ENCODE measurements at places on chromosomes 4 and X.
A peak's percentile ranks its signal among the peaks of the same experiment; 100 is the strongest.

DNA sequence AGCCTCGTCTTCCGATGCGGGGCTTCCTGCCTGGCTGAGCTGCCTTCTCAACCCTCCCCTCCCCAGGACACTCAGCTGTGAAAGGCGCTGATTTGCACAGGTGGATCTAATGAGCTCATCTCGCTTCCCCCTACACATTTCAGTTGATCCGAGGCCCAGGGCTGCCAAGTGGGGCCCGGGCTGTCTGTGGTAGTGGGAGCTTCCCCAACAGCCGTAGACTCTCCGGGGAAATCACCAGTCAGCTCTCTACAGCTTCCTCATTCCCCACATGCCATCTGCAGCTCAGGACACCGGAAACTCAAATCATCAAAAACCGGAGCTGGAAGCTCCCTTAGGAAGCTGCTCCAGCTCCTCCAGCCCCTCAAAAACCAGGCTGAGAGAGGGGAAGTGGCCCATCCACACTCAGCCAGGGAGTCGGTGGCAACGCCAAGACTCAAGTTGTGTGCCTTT, 56.2 kb downstream of the SMIM20 start:
- no peak for DNase-seq

DNA sequence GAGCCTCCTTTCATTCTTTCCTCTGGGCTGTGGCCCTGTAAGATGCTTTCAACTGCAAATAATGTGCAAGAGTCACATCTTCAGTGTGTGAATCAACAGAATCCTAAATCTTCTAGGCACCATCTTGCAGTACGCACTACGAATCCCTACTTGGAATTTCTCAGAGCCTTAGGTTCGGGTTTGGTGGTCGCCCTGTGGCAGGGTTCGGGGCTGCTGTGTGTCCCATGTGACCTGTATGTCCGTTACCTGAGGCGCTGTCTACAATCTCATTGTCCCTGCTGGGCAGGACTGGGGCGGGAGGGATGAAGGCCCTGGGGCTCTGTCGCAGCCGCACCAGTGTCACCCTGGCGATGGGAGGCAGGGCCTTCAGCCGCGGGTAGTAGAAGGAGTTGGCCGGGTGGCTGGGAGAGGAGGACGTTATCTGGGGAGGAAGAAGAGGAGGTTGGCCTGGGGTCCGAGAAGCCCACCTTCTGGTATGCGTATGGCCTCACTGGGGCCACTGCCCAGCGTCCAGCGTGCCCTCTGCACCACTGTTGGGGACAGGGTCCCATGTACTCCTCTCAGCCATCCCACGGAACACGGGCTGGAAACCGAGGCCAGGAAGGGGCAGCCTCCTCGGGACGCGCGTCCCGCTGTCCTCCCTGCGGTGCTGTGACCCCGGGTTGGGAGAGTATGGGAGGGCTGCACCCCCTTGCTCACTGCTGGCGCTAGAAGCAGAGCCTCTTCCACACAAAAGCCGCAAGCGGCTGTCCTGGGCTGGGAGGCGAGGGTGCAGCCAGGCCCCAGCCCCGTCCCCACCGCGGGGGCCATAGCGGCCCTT, 2.0 kb downstream of the SPON2 start:
- DNase-seq = no peak

DNA sequence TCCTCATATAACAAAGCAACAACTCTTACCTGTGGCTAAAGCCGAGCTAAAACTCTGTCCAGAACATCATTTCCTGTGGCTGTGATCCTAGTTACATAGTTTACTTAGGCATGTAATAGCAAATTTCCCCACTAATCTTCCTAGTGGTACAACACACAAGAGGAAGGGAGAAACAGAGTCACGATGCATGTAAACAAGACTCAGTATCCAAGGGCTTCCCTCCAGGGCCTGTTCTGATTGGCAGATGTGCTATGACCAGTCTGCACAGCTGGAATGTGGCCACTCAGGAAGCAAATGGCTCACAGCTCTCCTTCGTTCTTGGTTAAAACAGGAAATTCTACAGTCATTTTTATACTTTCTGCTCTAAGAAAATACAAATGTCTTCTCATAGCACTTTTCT, 49.2 kb upstream of the PRSS48 start:
- no peak for DNase-seq

DNA sequence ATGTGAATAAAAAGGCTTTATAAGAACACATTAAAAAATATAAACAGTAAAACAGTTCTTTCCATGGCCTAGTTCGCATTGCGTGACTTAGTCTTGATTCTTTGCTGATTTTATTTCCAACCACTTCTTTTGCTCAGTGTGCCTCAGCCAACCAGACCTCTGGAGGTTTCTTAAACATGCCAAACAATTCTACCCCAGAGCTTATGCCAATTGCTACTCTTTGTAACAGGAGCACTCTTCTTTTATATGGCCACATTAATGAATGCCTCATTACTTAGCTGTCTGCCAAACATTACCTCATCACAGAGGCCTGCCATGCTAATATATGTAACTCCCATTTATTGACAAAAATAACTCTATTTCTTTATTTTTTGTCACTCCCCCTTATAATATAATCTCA, 202.3 kb downstream of the NDST4 start:
- no peak for DNase-seq

- DNase-seq = no peak
Measured at GRCh38 chr4:159042097-159042605, 60.7 kb upstream of the RAPGEF2 start.

DNA sequence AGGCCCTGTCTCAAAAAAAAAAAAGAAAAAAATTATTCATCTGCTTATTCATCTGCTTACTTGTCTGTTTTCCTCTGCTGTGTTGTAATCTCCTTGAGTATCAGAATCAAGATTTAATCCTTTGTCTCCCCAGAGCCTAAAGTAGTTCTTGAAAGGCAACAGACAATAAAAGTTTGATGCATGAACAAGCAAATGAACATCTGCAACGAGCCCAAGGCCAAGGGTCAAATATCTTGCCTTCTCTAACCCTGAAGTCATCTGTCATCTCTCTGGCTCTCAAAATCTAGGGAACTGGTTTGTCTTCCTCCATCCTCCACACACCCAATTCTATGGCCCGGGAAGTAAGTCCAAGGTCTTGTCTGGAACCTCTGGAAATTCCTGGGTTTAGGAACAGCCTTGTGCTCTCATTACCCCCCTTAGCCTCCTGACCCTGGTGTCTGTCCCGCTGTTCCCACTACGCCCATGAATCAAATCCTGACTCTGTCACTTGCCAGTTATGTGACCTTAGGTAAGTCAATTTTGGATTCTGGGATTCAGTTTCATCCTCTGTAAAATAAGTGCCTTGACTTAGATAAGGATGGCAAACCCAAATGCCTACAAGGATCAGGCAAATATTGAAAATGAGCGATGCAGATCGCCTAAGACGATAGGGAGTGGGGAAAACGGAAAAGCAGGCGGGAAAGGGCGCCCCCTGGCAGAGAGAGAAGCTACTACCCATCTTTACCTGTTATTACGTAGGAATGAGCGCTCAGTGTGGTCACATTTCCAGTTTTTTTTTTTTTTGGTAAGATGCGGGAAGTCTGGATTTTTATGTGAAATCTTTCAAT, 102.7 kb upstream of the DHX15 start:
- no peak for DNase-seq

GRCh38 chrX:4151798-4152197, 438.3 kb upstream of the PRKX start:
- no peak for DNase-seq

DNA sequence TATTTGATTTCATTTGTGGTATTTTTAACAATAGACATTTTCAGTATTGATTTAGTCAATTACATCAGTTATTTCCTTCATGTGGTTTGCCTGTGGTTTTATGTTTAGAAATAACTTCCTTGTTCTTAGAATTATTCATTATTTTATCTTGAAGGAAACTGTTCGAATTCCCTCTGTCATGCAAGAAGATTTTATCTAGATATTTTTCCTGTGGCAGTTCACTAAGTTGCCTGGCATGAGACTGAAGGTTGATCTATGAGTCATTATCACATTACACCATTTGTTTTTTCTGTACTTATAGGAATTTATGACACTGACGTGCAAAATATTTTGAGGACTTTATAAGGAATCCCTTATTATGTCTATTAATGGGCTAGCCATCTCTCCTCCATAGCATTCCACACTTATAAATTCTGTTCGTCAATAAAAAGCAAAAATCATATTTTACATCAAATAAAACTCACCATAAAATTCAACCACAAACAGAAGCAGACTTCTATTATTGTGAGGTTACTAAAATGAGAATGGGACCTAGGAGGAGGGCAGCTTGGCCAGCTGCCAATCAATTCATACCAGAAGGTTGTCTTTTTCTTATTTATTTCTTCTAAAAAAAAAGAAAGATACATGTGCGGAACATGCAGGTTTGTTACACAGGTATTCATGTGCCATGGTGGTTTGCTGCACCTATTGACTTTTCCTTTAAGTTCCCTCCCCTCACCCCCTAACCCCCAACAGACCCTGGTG, 179.0 kb downstream of the KCNIP4 start:
- no peak for DNase-seq

- DNase-seq = no peak
Measured at GRCh38 chr4:53902786-53903185, 161.6 kb downstream of the CHIC2 start.

DNA sequence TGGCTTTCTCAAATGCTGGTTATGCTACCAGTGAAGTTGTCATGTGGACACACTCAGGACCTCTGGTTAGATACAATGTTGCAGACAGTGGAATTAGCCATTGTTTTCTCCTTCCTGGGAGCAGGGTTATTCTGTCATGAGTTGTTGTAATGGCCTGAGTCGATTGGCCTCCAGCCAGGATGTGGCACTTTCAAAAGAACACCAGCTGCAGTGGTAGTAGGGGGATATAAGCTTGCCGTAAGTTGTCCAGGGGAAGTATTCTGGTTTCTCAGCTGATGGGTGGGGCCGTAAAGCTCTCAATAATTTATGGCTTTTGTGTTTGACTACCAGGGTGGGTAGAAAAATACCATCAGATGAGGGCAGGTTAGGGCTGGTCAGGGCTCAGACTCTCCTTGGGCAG, 697.5 kb upstream of the GNPDA2 start:
- DNase-seq = no peak

DNA sequence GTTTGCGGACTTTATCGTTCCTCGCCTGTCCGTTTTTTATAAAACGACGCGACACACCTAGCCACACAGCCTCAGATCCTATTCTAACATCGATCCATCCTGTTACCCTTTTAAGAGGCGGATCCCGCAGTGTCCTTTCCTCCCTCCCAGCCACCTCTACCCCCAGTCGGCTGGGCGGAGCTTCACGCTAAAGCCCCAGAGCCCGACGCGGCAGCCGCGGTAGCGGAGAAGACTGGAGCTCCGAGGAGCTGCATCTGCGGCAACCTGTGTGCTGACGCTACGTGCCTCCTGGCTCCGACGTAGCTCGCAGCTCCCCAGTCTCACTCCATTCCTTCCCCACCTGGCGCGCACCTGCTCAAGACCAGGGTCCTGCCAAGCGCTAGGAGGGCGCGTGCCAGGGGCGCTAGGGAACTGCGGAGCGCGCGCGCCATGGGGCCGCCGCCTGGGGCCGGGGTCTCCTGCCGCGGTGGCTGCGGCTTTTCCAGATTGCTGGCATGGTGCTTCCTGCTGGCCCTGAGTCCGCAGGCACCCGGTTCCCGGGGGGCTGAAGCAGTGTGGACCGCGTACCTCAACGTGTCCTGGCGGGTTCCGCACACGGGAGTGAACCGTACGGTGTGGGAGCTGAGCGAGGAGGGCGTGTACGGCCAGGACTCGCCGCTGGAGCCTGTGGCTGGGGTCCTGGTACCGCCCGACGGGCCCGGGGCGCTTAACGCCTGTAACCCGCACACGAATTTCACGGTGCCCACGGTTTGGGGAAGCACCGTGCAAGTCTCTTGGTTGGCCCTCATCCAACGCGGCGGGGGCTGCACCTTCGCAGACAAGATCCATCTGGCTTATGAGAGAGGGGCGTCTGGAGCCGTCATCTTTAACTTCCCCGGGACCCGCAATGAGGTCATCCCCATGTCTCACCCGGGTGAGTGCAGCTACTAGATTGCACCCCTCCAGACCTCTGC, at the start of gene RNF128:
Gene RNF128, plus strand, starts transcription at position 217 of the 953 bp plus-strand sequence. Its CDS starts 213 bp downstream, at position 430.
- peak; percentile 58 for DNase-seq

GRCh38 chrX:109350551-109350950, 131.3 kb downstream of the GUCY2F start:
- no peak for DNase-seq

GRCh38 chr4:163404580-163404979, 60.9 kb downstream of the NPY5R start:
- no peak for DNase-seq

- DNase-seq = no peak
Measured at GRCh38 chr4:140924761-140925392, 168.7 kb upstream of the TBC1D9 start.

GRCh38 chr4:1469043-1469442, 62.8 kb upstream of the NKX1-1 start:
- no peak for DNase-seq

GRCh38 chrX:153853180-153853901, 23.0 kb upstream of the PDZD4 start:
- no peak for DNase-seq

- no peak for DNase-seq
Measured at GRCh38 chrX:153874366-153875125, 11.4 kb downstream of the L1CAM start.

DNA sequence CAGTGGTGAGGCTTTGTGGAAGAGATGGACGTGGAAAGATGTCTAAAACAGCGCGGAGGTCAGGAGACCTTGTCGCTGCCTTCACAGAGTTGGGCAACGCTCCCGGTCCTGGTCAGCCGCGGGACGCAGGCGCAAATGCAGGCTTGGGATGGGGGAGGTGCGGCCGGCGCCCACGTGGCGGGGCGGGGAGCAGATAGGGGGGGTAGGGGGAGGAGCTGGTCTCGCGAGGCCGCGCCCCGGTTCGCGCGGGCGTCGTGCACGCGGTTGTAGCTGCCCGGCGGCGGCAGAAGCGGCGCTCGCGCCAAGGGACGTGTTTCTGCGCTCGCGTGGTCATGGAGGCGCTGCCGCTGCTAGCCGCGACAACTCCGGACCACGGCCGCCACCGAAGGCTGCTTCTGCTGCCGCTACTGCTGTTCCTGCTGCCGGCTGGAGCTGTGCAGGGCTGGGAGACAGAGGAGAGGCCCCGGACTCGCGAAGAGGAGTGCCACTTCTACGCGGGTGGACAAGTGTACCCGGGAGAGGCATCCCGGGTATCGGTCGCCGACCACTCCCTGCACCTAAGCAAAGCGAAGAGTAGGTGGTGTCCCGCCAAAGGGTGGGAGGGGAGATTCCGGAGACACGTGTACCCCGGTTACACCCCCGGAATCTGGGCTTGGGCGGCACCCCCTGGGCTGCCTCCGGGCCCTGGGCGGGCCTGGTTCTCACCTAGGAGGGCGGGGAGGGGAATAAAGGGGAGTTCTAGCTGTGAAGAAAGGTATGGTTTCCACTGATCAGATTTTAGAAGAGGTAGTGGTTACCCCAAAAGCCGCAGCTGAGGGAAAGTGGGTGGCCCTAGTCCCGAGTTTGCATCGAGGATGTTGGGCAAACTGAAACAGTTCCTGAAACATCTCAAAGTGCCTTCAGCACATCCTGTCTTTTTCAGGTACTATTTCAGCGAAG, at the start of gene PRDX4:
Gene PRDX4, plus strand, starts transcription at position 255 of the 939 bp plus-strand sequence. Its CDS starts 78 bp downstream, at position 333.
- DNase-seq = peak; percentile 33
